ENCODE measurements at places on chromosomes 4 and X.

DNA sequence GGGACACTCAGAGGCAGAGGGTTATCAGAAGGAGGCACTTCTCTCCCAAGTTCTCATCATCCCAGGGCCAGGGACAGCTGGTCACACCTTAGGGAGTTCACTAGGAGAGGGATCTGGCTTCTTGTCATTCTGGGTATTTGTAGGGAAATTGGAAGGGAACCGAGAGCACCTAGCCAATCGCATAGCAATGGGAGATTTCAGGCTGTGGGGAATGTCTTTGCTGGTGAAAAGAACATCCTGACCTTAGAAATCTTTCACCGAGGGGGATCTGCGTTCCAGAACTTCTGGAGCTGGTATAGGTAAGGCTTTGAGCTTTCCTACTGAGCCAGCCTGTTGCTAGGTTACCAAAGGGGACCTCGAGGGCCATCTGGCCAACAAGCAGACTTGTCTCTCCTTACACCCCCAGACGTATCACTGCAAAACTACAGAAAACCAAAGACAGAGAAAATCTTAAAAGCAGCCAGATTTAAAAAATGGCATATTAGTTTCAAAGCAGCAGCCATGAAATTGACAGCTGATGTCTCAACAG, 6.8 kb downstream of the HTT-AS start:
- DNase-seq = no peak

GRCh38 chrX:19121898-19122640, at the start of gene ADGRG2:
Gene ADGRG2 (minus strand): TSS chrX:19122468. CDS start chrX:19068834, 53,634 bp downstream.
- DNase-seq = no peak

- DNase-seq = no peak
Observed at GRCh38 chrX:153968754-153969124, 2.9 kb downstream of the HCFC1 start.

GRCh38 chr4:156946516-156947424, 24.8 kb downstream of the PDGFC start:
- DNase-seq = no peak

GRCh38 chr4:98720871-98721480, 62.6 kb upstream of the TSPAN5 start:
- no peak for DNase-seq

Data from stimulated activated CD4-positive, alpha-beta T cell treated with anti-CD3 and anti-CD28 coated beads, Interleukin-12 subunit alpha, Interleukin-12 subunit beta, amount 100 ng/mL, for 48 hours (primary cell).